ENCODE measurements at places on chromosomes 6 and 20.

- no peak for DNase-seq
Measured at GRCh38 chr6:48048451-48049146, 62.4 kb downstream of the PTCHD4 start.

DNA sequence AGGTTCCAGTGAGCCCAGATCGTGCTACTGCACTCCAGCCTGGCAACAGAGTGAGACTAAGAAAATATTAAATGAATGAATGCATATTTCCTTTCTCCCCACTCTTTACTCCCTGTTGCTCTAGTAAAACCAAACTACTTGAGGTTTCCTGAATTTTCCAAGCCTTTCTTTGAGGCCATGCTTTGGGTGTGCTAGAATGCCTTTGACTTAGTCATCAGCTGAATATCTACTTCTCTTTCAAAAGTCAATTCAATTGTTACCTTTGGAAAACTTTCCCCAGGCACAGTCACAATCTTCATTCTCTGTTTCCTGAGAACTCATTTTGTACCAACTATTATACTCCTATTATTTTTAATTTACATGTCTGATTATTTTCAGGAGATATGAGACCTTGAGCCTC, 27.5 kb upstream of the CEP85L start:
- no peak for DNase-seq

- no peak for DNase-seq
Measured at GRCh38 chr20:63275825-63276224, 3.2 kb downstream of the ARFGAP1 start.

GRCh38 chr6:127998985-127999384, 98.1 kb upstream of the THEMIS start:
- no peak for DNase-seq
